GM04504 (cell line): ENCODE measurements at places on chromosomes 1 and 21.

DNA sequence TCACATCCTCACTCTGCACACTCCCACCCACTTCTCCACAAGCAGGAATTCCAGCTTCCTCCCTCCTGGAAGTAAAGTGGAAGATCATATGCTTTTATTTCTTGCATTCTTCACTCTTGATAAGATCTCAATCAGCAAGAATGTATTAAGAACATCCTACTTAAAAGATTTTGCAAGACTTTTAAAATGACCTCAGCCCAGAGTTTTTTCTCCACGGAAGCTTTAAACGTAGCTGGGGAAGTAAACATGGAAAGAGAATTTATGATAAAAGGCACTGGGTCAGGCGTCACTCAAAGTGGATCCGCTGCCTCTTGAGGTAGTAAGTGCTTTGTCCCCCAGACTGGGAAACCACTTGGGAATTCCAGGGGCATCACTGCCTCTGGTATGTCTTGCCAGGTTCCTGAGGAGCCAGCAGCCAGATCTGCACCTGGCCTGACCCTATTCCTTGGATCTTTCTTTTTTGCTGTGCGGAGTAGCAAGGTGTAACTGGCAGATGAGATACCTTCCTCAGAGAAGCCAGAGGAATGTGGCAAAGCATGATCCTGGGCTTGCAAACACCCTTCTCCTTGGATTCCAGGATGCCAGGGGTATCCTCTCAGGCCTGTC lies 33.9 kb downstream of the CDK18 start:
- no peak for DNase-seq

- peak; percentile 52 for DNase-seq
Measured at GRCh38 chr1:22773981-22774832, 63.6 kb downstream of the EPHB2 start.

GRCh38 chr1:89545264-89546038 lies 20.8 kb downstream of the LRRC8B start:
- no peak for DNase-seq

GRCh38 chr1:3292051-3292722 lies 162.3 kb upstream of the ARHGEF16 start:
- no peak for DNase-seq

- DNase-seq: no peak
Measured at GRCh38 chr1:5890346-5891106, 101.7 kb downstream of the NPHP4 start.

- DNase-seq: no peak
Measured at GRCh38 chr1:201597551-201598230, 58.8 kb downstream of the NAV1 start.

- no peak for DNase-seq
Measured at GRCh38 chr1:206716870-206717673, 32.4 kb downstream of the MAPKAPK2 start.

DNA sequence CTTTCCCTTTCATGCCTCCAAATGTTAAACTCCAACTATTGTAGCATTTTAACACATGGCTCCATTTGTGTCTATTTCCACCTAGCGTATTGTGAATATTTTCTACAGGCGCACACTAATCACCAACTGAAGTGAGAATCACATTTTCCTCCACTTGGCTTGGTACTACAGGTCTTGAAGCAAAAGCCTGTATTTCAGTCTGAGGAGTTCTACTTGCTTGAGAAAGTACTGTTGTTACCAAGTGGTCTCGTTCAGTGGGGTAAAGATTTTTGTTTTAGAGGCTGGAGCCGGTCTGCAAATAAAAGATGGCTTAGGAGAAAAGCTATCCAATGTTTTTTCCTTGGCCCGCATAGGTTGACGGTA lies 550 bp upstream of the PTBP2 start:
- no peak for DNase-seq

DNA sequence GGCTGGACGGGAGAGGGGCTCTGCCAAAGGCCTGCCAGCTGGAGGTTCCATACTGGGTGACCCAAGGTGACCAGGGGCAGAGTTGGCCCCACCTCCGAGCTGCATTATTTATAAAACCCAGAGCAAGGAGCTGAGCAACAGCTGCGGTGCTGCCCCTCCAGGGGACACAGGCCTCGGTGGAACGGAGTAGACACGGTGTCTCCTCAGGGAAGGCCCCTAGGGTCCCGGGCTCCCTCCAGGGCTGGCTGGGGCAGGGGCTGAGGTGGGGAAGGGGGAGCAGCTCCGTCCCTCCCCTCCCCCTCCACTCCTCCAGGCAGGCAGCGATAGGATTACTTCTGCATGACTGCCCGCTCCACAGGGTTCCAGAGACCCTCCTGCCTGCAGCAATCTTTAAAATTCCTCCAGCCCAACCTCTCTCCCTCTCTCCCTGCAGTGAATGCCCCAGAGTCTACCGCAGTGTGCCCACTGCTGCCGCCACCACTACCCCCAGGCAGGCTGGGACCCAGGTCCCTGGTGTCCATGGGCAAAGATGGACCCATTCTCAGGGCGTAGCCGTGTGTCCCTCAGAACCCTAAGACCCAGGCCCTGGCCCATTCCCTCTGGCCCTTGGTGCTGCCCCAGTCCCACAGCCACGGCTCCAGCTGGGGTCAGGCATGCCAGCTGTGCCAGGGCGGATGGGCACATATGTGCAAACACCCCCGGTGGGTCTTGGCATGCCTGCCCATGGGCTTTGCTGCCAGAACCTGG lies 10.8 kb downstream of the AHDC1 start:
- DNase-seq: no peak

DNA sequence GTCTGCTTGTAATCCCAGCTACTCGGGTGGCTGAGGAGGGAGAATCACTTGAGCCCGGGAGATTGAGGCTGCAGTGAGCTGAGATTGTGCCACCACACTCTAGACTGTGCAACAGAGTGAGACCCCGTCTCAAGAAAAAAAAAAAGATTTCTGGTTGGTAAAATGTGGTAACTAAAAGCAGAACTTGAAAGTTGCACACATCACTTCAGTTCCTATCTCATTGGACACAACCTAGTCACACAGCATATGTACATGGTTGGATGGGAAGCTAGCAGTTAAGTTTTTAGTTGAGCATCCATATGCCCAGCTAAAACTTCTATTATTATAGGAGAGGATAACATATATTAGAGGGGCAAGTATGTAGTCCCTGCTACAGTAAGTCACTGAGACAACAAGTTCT lies 22.1 kb downstream of the BCAS2 start:
- DNase-seq: no peak

DNA sequence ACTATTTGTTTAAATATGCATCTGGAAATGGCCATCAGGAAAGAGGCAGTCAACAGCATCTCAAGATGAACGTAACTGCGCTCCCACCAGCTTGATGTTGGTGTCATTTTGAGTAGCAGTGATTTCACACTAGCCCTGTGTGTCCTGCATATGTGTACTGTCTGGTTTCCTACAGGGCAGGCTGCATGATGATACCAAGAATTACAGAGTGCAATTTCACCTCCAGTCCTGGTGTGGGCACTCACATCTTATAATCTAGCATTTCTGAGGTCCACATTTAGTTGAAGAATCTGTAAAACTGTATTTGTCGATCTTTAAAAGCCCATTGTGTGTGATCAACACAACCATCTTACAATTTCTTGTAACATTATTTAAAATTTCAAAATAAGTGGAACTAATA lies 336.4 kb downstream of the PAPPA2 start:
- DNase-seq: no peak

DNA sequence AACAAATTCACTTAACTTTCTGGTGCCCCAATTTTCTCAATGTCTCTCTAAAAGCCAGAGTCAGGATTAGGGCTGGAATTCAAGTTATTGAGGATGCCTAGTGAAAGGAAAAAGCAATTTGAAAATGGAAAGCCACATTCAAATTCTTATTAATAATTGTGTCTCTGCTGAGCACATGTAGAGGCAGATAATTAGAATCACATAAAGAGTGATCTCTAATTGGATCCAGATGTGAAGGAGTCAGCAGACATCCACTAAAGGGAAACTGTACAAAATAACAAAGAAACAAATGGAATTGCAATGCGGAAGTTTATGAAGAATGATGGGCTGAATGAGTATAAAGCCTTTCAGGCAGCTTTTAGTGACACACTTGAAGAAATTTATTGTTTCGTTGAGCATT lies 482.6 kb downstream of the TTLL7 start:
- peak; percentile 63 for DNase-seq

DNA sequence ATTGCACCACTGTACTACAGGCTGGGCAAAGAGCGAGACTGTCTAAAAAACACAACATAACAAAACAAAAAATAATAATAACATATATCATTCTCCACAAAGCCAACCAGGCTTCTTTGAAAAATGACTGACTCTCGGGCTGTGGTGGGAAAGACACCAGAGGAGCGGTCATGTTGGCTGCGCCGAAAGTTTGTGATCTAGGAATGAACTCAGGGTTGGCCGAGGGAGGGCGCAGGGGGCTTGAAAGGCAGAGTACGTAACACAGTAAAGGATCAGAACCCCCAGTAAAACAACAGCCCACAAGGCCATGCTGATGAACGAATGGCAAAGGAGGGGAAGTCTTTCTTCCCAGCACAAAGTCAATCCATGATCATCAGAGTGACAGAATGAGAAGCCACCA lies 4.7 kb downstream of the SLC35E2B start:
- DNase-seq: no peak

DNA sequence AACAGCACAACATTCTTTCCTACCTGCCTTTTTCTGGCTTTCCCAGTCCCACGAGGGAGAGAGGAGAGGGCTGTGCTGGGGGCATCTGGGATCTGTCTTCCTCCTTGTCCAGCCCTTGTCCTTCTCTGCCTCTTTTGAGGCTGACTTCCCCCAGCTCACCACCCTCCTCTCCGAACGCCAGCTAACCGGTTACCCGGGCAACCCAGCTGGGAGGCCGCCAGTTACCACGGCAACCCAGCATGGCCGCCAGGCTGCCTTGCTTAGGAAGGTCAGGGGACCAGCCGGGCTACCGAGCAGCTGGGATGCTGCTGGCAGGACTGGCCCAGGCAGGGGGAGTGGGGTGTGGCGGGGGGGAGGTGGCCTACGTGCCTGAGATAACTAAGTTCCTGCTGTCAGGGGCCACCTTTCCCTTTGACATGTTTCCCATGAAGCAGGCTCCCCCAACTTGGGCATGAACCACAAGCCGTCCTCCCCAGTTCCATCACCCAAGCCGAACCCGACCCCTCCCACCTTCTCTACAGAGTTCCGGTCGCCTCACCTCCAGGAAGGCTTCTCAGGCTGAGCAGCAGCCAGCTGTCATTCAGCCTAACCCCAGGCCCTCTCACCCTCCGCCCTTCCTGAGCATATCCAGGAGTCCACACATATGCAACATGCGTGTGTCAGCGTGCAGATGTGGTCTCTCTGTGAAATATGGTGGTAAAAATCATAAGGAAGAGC lies 8.7 kb downstream of the PLEKHA6 start:
- DNase-seq: peak; percentile 36

DNA sequence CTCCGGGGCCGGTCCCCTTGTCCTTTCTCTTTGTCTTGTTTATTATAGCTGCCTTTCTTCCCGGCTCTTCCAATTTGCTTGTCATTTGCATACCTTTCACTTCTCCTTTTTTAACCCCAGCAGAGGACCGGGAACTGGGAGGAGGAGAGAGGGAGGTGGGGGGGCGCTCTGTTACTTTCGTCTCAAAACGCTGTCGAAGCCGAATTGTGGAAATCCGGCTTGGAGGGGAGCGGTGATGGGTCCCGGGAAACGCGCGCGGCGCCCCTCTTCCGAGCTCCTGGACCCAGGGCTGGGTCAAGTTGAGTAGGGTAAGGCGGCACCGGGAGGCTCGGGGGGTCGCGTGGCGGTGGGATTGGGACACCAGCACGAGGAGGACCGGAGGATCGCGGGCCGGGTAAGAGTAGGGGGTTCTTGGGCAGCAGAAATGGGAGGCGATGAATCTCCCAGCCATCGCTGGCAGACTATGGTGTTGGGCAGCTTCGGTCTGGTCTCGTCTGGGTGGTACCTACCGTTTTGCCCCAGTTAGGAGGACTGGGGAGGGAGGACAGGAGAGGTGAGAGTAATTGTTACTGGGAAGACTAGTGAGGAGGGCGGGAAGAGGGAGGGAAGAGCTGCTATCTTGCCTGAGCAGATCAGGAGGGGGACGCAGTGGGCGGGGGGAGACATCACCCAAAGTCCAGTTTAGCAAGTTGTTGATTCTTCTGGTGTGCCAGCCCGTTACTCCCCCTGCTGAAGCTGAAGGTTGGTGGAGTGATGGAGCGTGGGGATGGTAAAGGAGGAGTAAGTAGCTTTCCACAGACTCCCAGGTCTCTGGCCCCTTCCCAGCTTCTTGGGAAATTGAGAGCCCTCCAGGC lies 1.5 kb downstream of the PROX1 start:
- DNase-seq: no peak

DNA sequence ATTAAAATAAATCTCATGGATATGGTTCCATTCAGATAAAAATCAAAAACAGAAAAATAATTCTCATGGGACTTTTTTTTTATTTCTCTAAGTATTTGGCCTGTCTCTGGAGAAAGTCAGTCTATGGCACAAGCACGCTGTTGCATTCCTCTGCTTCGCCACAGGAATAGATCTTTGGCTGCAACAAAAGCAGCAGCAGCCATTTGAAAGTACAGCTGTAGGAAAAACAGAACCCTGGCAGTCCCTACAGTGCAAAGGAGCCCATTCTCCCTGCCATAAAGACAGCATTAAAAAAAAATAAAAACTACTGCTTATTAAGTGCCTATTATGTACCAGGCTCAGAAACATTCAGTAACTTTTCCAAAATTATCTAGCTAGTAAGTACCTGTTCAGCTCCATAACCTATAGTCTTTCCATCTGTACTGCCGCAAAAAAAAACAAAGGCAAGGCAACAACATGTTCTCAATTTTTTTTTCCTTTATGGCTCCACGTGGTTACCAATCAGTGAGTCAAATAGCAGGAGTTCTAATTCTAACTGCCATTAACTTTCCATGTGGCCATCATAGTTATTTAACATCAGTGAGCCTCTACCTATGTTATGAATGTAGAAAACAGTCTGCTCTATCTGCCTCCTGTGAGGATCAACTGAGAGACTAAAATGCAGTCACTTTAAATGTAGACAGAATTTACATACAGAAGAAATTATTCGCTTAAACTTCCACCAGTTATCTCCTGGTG lies 22.7 kb downstream of the SLC35D1 start:
- no peak for DNase-seq

GRCh38 chr1:61491497-61491896 lies 233.4 kb downstream of the TM2D1 start:
- no peak for DNase-seq

DNA sequence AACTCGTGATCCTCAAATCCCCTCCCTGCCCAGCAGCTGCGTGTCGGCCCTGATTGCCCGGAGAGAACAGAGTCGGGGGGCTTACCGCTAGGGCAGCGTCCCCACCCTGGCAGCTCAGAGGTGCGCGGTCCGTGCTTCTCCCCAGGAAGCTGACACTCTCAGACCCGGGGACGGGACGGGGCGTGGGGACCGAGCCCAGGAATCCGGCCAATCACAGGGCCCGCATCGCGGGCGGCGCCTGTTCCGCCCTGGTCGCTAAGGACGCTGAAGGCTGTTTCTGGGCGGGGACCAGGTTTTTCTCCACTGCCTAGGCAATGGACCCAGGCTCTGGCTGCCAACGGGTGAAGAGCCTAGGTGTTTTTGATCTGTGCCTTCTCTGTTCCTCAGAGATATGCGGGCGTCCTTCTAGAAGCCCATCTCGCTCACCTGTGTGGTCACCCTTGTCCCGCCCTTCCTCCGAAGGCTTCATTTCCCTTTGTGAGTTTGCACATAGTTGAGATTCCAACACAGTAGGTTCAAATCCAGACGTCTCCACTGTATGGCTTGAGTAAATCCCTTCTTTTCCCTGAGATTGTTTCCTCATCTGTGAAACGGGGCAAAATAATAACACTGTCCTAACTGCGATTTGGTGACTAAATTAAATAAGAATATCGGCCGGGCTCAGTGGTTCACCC lies at the start of gene C1orf87:
Gene C1orf87 (minus strand): TSS at position 166 of the 674 bp plus-strand sequence. CDS start 1,127 bp downstream, outside the sequence.
- DNase-seq: no peak

- DNase-seq: peak; percentile 6
Measured at GRCh38 chr1:160954158-160955104, at the start of gene ITLN2. TSS of gene ITLN2 (minus strand) at chr1:160954809. CDS start at chr1:160954741, 68 bp downstream.
